ENCODE measurements at places on chromosomes 12 and 14.
A peak's percentile ranks its signal among the peaks of the same experiment; 100 is the strongest.

- DNase-seq: no peak
These were observed 2.8 kb upstream of the KCNK13 start for GRCh38 chr14:90058876-90059458.

GRCh38 chr12:108616941-108617858 is 16.5 kb downstream of the SELPLG start:
- no peak for DNase-seq

GRCh38 chr12:48852734-48853688 is 1.0 kb upstream of the DDX23 start:
- DNase-seq: peak; percentile 90

DNA sequence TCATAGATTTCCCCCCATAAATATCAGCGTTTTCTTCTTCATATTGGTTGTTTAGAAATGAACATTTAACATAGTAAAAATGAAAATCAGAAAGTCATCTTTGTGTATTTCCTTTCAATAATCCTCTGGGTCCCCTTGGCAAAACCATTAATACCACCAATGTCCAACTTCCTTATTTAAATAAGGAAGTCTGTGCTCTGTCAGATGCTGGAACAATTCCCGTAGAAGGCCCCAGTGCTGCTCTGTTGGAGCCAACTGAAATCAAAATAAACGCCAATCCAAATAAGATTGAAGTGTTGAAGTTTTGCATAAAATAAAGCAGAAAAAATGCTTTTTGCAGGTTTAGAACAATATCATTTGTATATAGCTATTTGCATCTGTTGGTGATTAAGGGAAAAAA is 93.1 kb downstream of the PPM1H start:
- no peak for DNase-seq

GRCh38 chr14:59333668-59334067 is 131.5 kb downstream of the GPR135 start:
- DNase-seq: no peak

DNA sequence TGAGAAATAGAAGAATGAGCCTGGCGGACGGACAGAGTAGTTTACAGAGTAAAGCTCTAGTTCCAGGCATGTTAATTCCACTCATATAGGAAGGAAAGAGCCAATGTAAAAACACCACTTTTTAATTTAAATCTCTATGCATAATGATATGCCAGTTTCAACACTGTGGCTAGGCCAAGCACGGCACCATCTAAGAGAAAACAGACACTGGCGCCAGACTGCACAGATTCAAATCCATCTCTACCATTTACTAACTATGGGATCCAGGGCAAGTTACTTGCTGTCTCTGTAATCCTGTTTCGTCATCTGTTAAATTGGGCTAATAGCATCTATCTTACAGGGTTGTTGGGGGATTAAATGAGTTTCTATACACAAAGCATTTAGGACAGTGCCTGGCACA is 27.5 kb downstream of the RMST start:
- DNase-seq: no peak

GRCh38 chr12:117718559-117718958 is 250.2 kb downstream of the KSR2 start:
- no peak for DNase-seq

GRCh38 chr14:77041881-77042545 is 13.5 kb upstream of the IRF2BPL start:
- DNase-seq: peak; percentile 52

- no peak for DNase-seq
These were observed 42.9 kb downstream of the FERMT2 start for GRCh38 chr14:52907949-52908348.

DNA sequence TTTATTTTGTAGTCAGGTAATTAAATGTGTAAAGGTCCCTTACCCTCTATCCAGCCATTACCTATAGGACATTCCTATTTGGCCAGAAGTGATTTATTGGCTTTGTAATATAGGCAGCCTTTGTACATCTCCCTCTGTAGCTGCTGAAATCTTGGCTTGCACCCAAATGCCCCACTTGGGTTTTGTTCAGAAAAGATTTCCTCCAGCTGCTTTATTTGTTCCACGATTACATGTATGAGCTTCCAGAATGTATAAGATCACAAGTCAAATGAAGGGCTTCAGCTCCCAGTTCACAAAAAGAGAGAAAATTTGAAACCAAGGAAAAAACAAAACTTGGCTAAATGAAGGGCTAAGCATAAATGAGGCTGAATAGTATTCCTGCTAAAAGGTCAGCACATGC is 103.4 kb downstream of the EFCAB11 start:
- peak; percentile 58 for DNase-seq

DNA sequence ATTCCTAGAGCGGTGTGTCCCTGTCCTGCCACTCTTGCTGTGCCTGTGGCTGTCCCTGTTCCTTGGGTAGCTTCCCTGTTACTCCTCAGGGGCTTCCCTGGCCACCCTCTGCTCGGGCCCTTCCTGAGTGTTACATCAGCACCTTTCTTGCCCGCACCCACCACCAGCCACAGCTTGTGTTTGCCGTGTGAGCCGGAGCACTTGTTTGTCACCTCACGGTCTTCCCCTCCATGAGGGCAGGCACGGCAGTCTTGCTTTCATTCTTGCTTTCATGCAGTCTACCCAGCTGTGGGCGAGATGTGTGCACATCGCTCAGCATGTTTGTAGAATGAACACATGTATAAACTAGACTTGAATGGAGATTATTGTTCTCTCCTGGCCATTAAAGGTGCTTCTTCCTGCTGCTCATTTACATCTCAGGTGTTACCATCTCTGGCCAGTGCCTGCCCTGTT is 42.0 kb downstream of the TRAF3 start:
- DNase-seq: no peak

DNA sequence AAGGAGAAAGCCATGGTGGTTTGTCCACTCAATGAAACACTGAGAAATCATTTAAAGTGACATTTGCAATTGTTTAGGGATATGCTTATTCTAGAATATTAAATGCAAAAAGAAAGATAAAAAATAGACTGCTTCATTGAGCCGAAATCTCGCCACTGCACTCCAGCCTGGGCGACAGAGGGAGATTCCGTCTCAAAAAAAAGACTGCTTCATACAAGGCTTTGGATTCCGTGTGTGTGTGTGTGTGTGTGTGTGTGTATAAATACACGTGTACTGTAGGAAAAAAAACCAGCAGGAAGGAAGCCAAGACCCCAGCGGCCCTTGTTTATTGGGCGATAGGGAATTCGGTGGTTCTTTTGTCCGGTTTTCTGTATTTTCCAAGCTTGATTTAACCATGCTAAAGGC is 3.2 kb upstream of the ZNF839 start:
- DNase-seq: no peak

DNA sequence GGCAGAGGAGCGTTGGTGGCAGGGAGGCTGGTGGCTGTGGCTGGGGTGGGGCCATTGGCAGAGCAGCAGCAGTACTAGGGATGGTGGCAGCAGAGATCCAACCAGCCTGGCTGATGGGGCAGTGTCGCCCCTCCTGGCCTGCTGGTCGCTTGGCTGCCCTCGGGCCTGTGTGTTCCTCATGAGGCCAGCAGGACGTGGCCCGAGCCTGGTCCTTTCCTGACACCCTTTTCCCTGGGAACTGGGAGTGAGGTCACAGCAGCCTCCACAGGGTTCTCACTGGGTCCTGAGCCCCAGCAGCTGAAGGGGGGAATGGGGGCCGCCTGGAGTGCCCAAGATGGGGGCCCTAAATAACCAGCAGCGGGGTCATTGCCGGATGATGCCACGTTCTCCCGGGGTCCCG is 46.1 kb downstream of the KIF26A start:
- no peak for DNase-seq

- no peak for DNase-seq
These were observed 1.6 kb downstream of the STXBP6 start for GRCh38 chr14:25048170-25049016.
